ENCODE measurements at places on chromosomes 4 and X.

- peak; percentile 91 for DNase-seq
These were observed 16.0 kb upstream of the FGF16 start for GRCh38 chrX:77431227-77431626.

DNA sequence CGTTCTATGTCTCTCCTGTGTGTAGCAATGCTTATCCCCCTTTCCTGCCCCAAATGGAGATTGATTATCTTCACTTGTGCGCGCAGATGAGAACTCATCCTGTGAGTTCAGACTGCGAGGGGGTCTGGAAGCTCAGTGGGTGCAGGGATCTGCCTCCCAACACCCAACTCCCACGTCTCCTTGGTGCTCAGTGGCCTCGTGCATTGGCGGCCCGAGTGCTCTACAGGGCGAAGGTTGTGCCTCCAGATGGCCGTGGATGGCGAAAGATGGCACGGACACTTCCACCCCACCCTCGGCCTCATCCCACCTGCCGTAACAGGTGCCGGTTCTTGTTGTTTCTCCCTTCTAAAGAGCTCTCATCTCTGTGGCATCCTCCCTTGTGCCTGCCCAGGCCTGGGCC, 45.1 kb upstream of the SORCS2 start:
- no peak for DNase-seq

GRCh38 chrX:126580877-126581276, 28.3 kb upstream of the DCAF12L1 start:
- no peak for DNase-seq

GRCh38 chrX:49701933-49702332, 6.1 kb upstream of the PAGE1 start:
- DNase-seq, result no peak

- no peak for DNase-seq
These were observed 42.2 kb upstream of the NKRF start for GRCh38 chrX:119648421-119648775.

- no peak for DNase-seq
These were observed 49.8 kb downstream of the GYG2 start for GRCh38 chrX:2878563-2878962.

Data from fibroblast of the aortic adventitia (primary cell).